ENCODE measurements at places on chromosomes 1 and 21. TPM values are rescaled to one million over a fixed set of nuclear protein-coding genes. Genes with fewer than 3 reads are reported as not detected.

The CRNN gene
- total RNA-seq = not detected

The NBPF4 gene
- 1.8 TPM for total RNA-seq

The HIPK1 gene
- 76.3 TPM for total RNA-seq

The S100A14 gene
- 13.5 TPM for total RNA-seq

The SNX7 gene
- total RNA-seq = 32.9 TPM

The DNAJC11 gene
- 32.9 TPM for total RNA-seq

The CD2 gene
- total RNA-seq = 1.3 TPM

The LYPD8 gene
- not detected for total RNA-seq

The PODN gene
- 92.7 TPM for total RNA-seq

The ETV3L gene
- total RNA-seq = not detected

The OR10J1 gene
- total RNA-seq = not detected

- no peak for DNase-seq
Measured at GRCh38 chr1:170791941-170792340, 128.0 kb downstream of the PRRX1 start.

GRCh38 chr1:52502789-52503188, 50.1 kb downstream of the TUT4 start:
- DNase-seq = no peak

DNA sequence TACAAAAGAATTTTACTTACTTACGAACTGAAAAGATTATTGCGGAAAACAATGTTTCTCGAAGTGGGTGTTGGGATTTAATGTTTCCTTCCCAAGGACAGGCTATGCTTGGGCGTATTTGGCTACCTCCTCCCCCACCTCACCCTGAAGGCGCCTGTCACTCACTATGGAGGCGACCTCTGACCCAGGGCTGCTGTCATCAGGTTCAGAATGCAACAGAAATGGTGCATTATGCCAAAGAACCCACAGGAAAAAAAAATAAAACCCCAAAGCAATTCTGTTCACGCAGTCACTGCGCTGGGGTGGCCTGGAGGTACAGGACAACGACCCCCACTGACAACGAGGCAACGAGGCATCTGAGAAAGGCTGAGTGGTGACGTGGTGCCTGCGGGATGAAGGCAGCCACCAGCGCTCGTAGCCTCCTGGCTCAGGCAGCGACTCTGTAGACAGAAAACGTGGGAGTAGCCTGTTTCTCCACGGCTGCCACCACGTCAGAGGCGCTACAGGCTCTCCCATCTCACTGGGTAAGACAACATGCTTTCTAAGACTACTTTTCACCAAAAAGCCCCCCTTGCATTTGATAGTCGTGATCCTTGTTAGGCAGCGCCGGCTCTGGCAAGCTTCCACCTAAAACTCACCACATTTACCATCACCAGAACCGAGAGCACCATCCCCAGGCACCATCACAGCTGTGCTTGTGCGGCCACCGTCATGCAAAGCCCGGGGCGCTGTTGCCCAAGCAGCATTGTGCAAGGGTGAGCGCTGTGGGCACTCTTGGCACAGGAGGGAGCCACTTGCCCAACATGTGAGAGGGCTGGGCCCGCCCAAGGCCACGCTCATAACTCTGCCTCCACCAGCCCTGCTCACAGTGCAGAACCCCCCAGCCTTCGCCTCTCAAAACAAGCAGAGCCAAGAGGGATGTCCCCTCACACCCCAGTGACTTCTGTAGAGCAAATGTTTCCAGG, 14.3 kb downstream of the NADK start:
- DNase-seq = no peak

DNA sequence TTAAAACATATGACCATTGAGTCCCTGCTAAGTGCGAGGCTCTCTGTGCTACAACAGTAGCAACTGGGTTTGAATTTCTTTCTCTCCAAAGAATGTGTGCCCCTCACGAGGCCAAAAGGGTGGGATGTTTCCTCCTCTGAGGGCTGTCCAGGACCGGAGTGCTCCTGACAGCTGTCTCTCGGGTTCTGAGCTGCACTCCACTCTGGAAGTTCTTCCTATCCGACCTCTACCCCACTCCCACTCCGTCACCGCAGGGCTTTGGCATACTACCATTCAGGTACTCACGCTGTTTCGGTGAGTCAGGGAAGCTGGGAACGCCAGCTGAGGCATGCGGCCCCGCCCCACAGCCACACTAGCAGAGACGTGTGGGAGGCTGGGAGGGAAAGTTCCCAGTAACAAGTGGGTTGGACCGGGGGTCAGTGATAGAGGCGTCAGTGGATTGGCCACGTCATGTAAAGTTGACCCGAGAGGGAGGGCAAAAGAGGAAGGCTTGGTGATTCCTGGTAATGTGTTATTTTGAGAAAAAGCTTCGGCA, 705 bp upstream of the SLC50A1 start:
- DNase-seq = peak; percentile 87

- DNase-seq = peak; percentile 84
Measured at GRCh38 chr1:204288021-204288588, 71.6 kb downstream of the PLEKHA6 start.

- no peak for DNase-seq
Measured at GRCh38 chr1:44113095-44113609, 5.5 kb upstream of the KLF17 start.

GRCh38 chr1:85628791-85629531, 48.4 kb downstream of the CCN1 start:
- peak; percentile 66 for DNase-seq

DNA sequence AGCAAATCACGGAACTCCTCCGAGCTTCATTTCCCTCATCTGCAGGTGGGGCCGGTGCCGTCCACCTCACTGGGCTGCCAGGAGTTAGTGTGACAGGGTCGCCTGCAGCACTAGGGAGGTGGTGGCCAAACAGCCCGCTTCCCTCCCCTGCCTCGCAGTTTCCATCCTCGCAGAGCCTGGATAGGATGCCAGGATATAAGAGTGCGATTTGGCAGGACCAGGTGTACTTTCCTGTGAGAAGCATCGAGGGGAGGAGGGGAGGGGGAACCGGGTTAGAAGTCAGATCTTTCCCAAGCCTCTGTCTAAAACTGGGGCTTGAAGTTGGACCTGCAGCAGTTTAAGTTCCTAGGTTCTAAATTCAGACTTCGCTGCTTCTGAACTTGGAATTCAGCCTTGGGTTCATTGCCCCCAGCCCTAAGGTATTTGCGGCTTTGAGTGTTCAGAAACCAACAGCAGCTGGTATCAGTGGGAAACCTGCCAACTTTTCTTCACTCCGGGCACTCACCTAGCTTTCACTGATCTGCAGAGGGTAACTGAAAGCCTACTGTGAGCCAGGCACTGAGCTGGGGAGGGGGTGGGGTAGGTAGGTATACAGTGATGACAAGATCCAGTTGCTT, 1.7 kb upstream of the JUN start:
- DNase-seq = peak; percentile 83

DNA sequence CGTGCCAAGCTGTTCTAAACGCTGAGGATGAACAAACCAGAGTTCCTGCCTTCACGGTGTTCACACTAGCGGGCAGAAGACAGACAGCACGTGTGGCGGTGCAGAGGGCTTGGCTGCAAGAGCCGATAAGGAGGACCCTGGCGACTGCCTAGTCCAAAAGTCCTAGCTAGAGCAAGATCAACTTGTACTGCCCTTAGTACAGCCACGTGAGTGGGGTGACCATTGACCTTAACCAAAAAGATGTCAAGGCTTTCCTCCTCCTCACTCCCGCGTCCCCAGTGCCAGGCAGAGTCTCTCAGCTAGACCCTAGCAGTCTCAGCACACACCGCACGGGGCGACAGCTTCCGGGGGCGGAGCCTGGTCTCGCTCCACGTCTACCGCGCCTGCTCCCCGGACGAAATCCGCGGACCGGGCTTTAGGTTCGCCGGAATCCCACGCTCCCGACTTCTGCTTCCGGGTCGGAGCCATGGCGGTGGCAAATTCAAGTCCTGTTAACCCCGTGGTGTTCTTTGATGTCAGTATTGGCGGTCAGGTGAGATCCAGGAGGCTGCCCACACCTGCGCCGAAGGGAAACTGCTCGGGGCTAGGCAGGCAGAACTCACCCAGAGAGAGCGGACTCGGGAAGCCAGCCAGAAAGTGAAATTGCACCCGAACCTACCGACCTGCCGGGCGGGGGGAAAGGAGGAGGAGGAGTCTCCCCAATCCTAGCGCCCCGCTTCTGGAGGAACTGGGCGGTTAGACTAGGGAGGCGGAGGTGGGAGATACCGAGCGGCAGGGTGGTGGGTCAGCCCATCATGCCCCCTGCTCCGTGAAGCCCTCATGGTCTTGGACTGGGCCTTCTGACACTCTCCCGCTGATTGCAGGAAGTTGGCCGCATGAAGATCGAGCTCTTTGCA, at the start of gene PPIH:
Gene PPIH (plus strand): TSS at position 443 of the 896 bp plus-strand sequence. CDS start 24 bp downstream, at position 467.
- peak; percentile 92 for DNase-seq

GRCh38 chr1:117011334-117011733, 9.8 kb downstream of the CD101 start:
- DNase-seq = no peak

DNA sequence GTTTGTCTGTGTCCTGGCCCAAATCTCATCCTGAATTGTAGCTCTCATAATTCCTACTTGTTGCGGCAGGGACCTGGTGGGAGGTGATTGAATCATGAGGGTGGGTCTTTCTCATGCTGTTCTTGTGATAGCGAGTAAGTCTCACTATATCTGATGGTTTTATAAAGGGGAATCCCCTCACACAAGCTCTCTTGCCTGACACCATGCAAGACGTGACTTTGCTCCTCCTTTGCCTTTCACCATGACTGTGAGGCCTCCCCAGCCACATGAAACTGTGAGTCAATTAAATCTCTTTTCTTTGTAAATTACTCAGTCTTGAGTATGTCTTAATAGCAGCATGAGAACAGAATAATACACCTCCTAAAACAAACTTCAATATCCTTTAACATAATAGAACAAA, 1065.6 kb downstream of the PLA2G4A start:
- no peak for DNase-seq

DNA sequence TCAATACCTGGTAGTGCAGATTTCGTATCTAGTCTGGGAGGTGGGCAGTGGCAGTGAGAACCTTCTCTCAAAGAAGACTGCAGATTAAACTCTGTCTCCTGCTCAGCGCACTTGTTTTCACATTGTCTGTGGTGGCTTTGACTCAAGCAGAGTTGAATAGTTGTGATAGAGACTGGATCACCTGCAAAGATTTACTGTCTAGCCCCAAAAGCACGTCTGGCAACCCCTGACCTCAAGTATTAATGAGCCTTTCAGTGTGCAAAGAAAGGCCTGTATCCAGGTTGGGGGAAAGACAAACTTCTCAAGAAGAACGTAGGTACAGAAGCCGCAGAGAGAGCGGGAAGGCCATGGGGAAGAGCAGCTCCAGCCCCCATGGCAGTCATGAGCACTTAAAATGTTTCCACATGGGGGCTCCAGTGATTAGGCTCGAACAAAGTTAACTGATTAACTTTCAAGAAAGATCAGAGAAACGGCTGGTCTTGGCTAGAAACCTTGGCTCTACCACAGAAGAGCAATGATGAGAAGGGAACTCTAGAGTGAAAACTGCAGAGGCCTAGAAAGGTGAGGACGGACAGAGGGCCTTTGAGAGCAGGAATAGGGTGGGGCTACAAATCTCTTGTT, 15.2 kb downstream of the HENMT1 start:
- no peak for DNase-seq

GRCh38 chr1:72062584-72062983, 219.8 kb downstream of the NEGR1 start:
- no peak for DNase-seq

- no peak for DNase-seq
Measured at GRCh38 chr21:33244779-33245105, 15.0 kb downstream of the IFNAR2 start.

- no peak for DNase-seq
Measured at GRCh38 chr1:234208351-234208750, 164.9 kb upstream of the COA6 start.

Data from prostate gland (tissue), 2 donors.